ENCODE measurements at places on chromosomes 16 and 17.

GRCh38 chr16:51569203-51569931 is 418.3 kb upstream of the SALL1 start:
- DNase-seq, result peak; percentile 39

DNA sequence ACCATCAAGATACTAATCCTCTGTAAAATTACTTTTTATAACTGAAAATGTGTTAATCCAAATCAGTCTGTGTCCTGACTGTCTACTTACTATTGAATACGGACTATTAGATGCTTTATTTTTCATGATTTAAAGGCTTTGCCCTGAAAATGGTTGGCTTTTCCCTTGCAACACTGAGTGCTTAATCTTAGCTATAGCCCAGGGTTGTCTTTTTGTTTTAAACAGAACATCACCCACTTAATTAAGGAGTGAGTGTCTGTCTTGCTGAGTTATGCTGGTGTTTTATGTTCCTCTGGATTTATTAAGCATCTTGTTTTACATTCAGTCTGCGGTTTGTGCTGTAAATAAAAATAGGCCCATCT is 11.0 kb downstream of the FTO start:
- no peak for DNase-seq

GRCh38 chr17:75783069-75783783 is 1.4 kb upstream of the UNK start:
- no peak for DNase-seq

GRCh38 chr17:48102798-48103715 is 1.8 kb upstream of the CBX1 start:
- no peak for DNase-seq

DNA sequence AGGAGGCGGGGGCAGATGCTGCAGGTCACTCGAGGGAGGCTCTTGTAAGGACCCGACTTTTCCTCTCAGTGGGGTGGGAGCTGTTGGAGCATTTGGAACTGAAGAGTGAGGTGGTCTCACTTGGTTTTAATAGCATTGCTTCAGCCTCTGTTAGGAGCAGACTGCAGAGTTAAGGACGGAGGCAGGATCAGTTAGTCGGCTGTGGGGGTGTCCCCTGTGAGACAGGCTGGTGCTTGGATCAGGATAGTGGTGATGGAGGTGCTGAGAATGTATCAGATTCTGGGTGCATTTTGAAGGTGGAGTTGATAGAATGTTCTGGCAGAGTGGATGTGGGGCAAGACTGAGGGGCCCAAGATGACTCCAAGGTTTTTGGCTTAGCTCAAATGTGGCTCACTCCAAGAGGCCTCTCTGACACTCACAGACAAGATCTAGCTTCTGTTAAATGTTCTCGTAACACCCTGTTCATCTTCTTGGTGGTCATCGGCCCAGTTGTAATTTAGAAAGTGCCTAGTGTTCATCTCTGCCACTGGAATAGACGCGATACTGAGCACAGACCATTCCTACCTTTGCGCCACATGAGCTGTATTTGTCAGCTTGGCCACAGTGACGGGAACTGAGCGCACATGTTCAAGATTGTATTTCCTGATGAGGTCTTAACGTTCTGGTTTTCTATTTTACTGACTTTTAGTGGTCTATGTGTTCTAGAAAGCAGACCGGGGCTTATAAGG is 7.5 kb downstream of the LCMT1 start:
- DNase-seq, result no peak

- peak; percentile 25 for DNase-seq
Observed at GRCh38 chr16:62034231-62035114, 1.8 kb downstream of the CDH8 start.

- DNase-seq, result no peak
Observed at GRCh38 chr16:17804857-17805256, 334.1 kb upstream of the XYLT1 start.

- DNase-seq, result no peak
Observed at GRCh38 chr17:78973792-78974520, 5.8 kb downstream of the LGALS3BP start.

- no peak for DNase-seq
Observed at GRCh38 chr17:50517504-50518383, 9.5 kb downstream of the MYCBPAP start.

GRCh38 chr17:28958820-28959455 is 7.6 kb upstream of the PHF12 start:
- DNase-seq, result no peak

DNA sequence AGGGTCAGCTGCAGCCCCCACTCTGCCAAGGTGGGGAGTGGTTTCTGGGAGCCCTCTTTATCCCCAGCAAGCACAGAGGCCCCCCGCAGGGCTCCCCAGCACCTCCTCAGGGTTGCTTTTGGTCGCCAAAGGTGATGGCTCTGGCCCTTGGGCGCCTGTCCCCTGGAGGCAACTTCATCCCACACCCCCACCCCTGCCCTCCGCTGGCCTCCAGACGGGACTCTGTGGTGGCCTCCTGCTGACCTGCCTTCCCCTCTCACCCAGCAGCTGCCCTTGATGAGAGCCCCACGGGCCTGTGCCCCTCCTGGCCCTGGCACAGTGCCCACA is 7.8 kb upstream of the RHOT2 start:
- DNase-seq, result no peak

GRCh38 chr16:25264597-25264996 is 7.0 kb upstream of the ZKSCAN2 start:
- peak; percentile 14 for DNase-seq

DNA sequence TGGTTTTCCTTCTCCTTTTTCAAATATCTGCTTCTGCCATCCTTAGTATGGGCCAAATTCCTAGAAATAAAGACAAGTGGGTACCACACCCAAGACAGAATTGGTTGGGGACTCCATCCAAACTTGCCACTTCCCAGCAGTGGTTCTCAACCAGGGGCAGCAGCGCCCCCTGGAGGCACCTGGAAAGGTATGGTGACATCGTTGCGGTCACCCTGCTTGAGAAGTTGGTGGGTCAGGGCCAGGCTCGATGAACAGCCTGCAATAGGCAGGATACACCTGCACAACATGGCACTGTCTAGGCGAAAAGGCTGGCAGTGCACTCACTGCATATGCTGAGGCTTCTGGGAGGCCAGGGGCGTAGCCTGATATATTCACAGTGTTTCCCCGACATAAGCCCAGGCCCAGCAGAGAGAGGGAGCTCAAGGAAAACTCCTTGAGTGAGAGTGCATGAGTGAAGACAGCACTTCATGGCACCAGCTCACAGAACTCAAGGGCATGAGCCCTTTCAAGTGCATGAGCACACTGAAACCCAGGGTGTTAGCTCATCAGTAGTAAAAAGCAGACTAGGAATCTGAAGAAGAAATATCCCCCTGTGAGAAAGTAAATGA is 57.7 kb downstream of the CMC2 start:
- peak; percentile 31 for DNase-seq

DNA sequence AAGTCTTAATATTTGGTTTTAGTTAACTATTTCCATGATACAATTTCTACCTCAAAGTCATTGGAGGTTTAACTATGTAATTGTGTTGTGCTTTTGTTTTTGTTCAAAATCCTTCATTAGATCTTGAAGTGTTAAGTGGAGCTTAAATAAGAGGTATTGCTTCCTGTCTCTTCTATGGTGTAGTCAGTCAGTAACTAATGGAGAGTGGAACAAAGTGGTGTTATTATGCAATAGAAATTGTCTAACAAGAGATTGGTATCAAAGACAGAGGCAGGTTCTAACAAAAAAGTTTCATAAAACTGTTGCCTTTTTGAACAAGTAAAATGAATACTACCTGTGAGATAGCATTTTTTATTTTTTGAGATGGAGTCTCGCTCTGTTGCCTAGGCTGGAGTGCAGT is 45.2 kb downstream of the GRB7 start:
- no peak for DNase-seq

All from urothelium cell line (cell line).